SW 1271 (cell line): ENCODE measurements at places on chromosomes 7 and 10.

DNA sequence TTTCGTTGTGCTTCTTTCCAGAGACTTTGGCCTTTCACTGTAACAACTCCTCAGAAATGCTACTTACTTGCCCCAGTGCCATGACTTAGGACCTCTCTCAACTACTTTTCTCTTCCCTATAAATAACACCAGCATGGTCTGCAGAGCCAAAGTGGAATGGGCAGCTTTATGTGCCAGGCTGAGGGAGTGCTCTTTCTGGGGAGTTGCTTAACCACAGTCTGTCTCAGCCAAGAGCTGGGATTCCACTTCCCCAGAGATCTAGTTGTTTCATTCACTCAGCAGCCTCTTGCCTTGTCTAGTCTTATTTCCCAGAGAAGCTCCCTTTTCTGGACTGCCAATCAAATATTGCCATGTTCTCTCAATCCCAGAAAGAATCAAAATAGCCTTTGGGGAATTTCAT lies 912.2 kb downstream of the GRID1 start:
- no peak for DNase-seq

DNA sequence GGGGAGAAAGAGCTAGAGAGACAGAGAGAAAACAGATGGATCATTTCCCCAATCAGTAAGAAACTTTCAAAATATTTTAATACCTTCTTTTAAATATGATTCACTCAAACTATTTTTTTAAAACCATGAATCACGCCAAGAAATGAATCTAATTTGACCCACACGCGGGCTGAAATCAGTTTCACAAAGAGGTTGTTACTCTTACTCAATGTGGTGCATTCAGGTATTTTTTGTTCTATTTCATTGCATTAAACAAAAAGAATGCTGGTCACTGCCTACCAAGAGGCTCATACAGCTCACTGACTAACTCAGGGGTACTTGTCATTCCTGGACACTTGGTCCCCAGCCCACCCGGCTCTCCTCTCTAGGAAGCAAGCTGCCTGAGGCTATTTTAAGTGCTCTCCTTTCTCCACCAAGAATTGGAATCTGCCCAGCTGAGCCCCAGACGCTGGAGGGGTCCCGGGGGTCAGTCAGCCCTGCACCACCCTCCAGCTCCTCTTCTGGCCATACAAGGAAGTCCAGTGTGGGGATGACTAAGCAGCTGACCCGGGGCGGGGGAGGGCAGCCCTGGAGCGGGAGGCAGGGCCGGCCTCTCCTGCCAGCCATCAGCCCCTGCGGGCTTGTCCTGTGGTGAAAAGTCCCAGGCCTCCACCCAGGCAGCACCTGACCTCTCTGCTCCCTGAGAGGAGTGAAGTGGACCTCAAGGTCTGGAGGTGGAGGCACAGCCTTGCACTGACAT lies 21.7 kb upstream of the PFKP start:
- no peak for DNase-seq

DNA sequence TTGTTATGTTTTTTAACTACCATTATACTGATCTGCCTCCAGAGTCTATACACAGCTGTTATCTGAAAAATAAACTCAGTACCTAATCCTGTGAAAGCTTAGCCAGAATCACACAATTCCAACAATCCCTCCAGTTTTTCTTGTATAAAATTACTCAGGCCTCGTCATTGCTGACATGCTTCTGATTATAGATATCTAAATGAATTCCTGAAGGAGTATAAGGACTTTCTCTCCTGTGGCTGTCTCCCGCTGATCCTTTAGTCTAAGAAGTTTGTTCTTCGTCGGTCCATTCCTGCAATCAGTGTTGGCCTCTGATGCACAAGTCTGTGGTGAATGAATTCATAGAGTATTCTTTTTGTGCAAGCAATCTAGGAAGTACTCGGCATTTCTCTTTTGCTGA lies 288.9 kb upstream of the SEMA3C start:
- no peak for DNase-seq

DNA sequence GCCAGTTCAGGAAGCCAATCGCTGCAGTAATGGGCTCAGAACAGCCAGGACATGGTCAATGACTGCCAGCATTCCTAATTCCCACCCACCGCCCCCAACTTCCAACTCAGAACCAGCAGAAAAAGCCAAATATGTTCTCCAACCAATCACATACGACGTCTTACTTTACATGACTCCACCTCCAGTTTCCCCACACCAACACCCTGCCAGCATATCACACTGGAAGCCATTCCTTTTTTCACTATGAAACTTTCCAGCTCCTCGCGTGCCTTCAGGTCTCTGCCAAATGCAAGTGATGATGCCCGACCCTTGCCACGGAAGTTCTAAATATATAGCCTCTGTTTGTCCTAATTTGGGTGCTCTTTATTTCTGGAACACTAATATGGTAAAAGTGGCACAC lies 12.5 kb downstream of the NPS start:
- no peak for DNase-seq

GRCh38 chr10:23095404-23095965 lies at the start of gene MSRB2:
Gene MSRB2, plus strand, starts transcription at chr10:23095579. Its CDS starts 30 bp downstream, at chr10:23095609.
- peak; percentile 85 for DNase-seq

GRCh38 chr7:111324776-111325175 lies 233.8 kb downstream of the LRRN3 start:
- no peak for DNase-seq

DNA sequence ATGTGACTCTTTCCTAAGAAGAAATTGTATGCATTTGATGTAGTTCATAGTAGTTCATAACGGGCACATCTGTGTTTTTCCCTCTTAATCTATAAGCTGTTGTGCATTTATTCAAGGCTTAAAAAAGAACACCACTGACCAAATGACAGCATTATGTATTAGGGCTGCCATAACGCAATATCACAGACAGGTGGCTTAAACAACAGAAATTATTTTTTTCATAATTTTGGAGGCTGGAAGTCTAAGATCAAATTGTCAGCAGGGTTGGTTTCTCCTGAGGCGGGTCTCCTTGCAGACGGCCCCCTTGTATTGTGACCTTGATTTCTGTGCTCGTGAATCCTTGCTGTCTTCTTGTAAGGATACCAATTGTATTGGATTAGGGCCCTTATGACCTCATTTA lies 627 bp upstream of the SSMEM1 start:
- no peak for DNase-seq

DNA sequence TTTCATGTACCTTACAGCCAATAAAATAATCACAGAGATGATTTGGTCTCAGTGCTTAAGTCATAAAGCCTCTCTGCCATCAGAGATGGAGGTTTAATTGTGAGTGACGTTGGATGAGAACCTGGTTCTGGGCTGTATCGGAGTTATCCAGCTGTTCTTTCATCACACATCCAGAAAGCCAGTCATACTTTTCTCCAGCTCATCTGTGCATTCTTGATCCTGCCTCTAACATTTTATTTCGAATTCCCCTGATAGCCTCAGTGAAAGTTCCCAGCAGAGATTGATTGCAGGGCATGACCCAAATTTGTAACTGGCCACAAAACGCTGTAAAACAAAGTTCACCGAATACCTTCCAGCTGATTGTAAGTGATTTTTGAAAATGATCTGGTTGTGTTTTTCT lies 212.6 kb upstream of the HABP2 start:
- DNase-seq: no peak

- no peak for DNase-seq
These were observed 37.6 kb downstream of the SORCS3 start for GRCh38 chr10:104678658-104679057.

DNA sequence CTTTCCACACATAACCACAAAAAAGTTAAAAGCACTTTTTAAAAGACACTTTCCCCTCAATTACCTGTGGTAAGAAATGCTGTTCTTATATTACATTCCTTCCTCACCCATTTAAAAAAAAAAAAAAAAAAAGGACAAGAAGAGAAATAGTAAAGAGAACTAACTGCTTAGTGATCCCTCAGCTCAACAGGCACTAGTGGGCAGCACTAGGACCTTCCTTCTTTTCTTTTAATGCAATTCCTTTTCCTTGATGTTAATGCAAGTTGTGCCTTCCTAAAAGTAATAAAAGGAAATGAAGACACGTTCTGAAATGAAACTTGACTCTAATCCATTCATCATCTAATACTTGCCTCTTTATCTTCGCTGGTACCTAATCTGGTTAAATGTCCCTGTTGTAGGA lies 189.7 kb downstream of the TCF7L2 start:
- DNase-seq: no peak

DNA sequence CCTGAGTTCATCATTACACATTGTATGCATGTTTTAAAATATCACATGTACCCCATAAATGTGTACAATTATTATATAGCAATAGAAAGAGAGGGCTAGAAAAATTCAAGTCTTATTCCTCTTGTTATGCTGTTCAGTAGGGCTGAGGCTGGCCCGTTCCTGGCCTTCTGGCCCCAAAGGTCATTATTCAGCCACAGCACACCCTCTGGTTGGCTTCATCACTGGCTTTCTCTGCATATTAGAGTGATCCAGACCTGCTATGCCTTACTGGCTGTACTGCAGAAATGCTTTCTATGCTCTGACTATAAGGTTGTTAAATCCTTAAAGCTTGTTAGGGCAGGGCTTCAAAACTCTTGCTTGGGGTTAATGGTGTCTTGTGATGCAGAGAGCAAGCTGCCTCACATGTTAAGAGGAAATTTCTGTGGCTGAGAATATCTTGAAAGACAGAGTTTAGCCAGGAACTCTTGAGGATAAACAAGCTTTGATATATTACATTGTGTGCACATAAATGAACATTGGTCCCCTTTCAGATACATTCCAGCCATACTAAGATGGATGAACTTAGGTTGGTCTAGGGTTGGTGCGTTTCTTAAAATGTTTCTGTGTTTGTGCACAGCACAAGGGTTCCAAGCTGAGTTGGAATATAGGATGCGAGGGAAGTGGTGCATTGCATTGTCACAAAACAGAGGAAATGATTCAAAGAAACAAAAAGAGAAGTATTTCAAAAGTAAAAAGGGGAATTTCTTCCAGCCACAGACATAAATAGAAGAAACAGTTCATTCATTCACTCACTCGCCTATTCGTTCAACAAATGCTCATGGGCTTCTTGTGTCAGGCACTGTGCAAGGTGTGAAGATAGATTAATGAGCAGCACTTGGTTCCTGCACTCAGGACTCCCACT lies 61.6 kb upstream of the WDR11 start:
- DNase-seq: no peak
